ENCODE measurements at places on chromosomes 16 and 17.

DNA sequence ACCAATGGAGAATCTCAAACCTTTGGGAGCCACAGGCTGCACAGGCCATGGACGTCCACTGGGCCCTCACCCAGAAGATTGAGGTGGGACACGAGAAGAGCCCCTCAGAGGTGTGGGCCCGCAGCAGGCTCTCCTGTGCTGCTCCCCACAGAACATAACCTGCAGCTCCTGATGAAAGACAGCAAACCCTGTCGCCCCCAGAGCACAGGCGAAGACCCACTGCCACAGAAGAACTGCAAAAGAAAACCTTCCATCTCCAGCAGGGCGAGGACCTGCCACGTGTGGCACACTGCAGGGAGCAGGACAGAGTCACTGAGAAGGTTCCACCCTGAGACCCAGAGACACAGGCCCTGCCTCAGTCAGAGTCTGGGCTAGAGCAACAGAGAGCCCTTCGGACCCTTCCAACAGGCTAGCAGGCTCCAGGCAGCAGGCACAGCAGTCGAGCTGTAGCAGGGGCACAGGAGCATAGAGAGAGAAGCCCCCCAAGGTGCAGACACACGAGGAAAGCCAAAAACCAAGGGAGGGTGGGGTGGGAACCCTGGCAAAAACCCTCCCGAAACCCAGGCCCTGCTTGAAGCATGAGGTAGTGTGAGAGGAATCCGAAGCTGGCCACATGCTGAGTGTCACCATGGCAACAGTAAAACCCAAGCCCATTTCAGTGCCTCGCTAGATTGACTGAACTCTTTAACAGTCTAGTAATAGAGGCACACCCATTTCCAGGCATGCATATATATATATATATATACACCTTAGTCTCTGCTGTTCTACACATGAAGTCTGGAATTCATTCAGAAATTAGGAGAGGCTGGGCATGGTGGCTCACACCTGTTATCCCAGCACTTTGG lies 60.0 kb upstream of the CHMP6 start:
- peak; percentile 89 for DNase-seq

DNA sequence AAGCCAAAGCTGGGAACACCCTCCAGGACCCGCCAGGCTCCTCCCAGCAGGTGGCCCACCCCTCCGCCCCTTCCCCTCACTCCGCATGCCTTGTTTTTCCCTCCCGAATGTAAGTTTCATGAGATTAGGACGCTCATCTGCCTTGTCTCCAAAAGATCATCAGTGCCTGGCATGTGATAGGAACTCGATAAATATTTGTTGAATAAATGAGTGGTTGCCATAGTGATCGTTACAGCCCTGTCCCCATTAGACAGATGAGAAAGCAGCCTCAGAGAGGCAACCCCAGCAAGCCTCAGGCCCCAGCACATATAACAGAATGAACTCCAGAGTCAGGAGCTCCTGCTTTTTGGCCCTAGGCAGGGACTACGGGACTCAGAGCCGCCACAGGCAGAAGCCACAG lies 5.0 kb downstream of the CAMKK1 start:
- DNase-seq: peak; percentile 29

DNA sequence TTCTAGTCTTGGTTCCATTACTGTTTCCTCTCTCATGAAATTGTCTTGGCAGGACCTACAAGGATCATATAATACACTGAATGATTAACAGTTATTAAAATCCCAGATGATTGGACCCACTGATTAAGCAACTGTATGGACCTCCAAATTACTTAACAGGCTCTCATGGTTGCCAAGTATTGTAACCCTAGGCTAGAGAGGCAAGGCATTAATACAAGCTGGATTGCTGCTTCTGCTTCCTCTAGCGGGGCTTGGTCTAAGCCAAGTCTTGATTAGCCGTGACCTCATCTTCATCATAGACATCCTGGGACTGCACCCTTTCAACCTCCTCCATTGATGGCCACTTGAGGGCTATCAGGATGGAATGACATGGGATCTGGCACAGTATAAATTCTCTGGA lies 46.9 kb downstream of the SYCE1L start:
- no peak for DNase-seq

DNA sequence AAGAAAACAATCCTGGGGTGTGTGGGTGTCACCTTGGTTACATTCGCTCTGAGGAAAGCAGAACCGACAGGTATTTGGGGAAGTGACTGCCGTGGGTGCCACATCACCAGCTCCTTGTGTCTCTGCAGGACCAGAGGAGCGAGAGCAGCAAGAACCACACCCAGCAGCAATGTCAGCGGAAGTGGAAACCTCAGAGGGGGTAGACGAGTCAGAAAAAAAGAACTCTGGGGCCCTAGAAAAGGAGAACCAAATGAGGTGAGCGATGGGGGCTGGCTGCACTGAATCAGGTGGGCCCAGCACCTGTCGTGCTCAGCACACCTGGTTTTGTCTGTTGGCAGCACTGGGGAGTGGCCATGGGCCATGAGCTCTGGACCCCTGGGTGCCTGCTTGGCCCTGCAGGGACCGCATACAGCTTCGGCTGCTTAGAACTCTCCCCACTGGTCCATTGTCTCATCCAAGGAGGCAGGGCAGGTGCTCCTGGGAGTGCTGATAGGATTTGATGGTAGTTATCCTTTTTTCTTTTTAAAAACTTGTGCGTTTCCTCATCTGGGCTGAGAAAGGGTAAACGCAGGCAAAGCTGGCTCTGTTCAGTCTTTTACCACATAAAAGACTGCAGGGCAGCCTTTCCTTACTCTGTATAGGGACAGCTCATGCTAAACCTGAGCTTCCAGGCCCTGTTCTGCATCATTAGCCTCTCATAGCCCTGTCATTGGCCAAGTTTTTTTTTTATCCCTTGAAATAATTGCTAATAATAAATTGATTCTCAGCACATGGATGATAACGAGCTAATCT lies 29.4 kb downstream of the HMOX2 start:
- no peak for DNase-seq

DNA sequence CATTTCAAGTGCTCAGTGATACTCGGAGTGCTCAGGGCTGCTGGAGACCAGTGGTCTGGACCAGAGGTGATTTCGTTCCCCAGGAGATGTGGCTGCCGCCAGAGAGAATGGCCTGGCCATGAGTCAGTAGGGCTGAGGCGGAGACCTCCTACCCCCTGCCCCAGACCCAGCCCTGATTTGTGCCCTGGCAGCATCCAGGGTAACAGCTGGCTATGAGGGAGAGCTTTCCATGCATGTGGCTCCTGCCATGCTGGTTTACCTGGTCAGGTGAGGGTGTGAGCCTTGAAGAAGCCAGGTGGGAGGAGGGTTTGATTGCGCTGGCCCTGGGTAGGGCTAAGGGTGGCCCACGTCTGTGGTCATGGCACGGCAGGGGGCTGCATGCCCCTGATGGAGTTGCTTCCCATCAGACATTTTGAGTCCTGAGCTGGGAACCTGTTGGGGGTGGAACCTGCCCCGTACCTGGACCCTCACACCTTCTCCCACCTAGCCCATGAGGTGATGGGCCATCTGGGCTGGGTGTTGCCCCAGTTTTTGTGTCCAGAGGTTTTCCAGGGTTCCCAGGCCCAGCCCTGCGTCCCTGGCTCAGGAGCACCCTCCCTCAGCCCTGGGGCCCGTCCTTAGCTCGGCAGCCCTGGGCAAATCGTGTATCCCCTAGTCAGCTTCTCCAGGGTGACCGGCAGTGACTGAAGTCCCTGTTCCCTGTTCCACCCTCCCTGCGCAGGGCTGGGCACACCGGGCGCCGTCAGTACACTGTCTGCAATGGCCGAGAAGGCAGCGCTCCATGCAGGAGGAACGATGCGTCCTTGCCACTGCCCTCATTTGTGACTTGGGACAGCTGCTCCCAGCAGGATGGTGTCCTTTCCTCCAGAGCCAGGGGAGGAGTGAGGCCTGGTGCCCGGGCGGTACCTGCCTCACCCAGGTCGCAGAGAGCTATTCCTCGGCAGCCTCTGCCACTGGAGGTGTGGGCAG lies 9.0 kb upstream of the CSNK1D start:
- no peak for DNase-seq

GRCh38 chr16:20393801-20394577 lies 10.5 kb downstream of the PDILT start:
- DNase-seq: no peak

DNA sequence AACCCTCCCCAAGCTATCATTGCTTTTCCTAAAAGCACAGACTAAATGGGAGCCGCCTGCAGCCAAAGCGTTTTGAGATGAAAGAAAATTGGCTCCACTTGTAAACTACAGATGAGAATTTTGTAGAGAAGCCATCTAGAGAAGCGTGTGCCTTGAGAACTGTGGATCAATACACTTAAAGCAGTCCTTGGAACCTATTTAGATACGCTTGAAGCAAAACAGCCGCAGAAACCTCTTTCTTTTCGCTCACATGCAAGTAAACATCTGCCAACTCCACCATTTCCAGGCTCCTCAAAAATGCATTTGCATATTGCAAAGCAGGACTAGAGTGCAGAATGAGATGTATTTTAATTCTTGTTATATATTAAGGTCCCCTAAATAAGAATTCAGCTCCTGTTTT lies 13.1 kb downstream of the KIAA0513 start:
- no peak for DNase-seq

DNA sequence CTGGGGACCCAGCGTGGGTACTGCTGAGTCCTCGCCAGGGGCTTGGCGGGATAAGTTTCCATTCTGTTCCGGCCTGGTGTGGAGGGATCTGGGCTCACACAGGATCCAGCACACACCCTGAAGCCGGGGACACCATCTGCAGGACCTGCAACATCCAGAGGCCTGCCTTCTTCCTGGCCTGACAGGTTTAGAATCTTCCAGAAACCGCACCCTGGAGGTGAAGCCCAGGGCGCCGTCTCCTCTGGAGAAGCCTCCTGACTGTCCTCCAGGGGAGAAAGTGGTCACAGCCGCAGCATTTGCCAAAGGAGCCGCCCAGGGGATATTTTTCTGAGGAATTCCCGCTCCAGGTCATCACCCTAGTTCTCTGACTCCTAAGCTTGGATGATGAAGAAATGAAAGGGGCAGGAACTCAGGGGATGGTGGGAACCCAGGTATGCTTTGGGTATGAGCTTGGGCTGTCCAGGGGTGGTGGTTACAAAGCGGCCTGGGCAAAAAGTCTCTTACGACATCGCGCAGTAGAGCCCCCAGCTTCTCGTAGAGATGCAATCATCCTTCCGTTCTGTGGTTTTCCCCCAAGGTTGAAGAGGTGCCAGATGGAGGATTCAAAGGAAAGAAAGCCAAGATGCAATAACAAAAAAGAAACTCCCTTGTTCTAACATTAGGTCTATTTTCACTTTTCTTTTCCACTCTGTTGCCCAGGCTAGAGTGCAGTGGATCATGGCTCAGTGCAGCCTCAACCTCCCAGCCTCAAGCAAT lies 9.1 kb upstream of the CRISPLD2 start:
- DNase-seq: peak; percentile 74

DNA sequence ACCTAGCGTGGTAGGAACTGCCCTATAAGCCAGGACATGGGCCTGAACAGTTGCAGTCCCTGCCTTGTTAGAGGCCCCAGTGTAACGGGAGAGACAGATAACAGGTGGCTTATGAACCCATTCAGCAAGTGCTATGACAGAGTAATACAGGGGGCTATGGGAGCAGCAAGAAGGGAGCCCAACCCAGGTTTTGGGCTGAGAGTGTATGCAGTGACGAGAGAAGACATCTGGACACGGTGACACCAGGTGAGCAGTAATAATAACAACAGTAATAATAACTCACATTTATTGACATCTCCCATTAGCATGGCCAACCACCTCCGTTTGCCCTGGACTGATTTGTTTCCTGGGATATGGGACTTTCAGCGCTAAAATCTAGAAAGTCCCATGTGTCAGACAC lies 100.8 kb downstream of the IRX5 start:
- DNase-seq: no peak

DNA sequence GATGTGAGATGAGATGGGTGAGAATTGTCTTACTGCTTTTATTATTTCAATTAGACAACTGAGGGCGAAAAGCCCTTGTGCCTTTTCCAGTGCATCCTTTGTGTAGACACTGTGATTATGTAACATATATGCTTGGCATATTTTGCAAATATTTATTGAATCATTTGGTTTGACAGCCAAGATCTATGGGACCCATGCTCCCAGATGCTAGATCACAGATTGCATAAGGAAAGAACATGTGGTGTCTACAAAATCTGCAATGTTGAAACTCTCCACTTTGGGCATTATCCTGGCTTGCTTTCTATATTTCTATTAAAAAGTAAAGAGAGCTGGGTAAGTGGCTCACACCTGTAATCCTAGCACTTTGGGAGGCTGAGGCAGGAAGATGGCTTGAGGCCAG lies 4.8 kb upstream of the COG1 start:
- no peak for DNase-seq

All from astrocyte of the spinal cord (primary cell).